ENCODE measurements at places on chromosomes 2 and 18.

DNA sequence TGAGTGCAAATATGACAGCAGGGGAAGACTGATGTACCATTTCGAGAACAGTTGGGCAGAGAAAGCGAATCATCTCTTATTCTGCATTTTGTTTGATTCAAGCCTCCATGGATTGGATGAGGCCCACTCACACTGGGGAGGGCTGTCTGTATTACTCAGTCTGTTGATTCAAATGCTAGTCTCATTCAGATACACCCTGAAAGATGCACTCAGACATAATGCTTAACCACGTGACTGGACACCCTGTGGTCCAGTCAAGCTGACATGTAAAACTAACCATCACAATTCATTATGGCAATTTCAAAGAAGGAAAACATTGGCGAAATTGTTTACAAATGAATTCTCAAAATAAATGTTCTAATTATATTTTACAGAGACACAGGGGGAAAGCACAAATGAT is 1210.2 kb downstream of the DPP10 start:
- no peak for DNase-seq

DNA sequence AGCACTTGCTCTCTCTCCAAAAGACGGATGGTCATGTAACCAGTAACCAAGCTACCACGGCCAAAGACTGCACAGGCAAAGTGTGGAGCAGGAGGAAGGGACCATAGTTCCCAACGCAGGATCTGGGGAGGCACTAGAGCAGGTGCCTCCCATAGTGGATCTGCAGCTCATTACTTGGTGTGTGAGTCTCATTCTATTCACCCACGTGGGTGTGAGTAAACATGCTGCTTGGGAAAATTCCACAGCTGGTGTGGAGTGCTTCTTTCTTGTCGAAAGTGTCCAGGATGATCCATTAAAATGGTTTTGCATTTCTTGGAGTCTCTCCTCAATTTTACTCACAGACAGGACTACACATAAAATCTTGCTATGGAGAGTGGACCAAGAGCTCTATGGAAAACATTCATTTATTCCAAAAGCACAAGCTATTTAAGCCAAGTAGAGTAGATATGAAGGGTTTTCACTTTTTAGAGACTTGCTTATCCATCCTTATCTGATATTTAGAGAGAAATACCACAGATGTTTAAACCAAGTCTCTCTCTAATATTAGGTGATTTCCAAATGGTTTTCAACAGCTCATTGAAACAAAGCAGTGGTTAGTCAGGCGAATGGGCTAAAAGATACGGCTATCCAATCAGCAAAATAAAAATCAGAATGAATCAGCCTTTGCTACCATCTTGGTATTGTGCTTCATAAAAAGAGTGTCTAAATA is 104.3 kb upstream of the CCDC195 start:
- DNase-seq: no peak

- no peak for DNase-seq
Observed at GRCh38 chr18:5297597-5297996, 2.1 kb upstream of the ZBTB14 start.

DNA sequence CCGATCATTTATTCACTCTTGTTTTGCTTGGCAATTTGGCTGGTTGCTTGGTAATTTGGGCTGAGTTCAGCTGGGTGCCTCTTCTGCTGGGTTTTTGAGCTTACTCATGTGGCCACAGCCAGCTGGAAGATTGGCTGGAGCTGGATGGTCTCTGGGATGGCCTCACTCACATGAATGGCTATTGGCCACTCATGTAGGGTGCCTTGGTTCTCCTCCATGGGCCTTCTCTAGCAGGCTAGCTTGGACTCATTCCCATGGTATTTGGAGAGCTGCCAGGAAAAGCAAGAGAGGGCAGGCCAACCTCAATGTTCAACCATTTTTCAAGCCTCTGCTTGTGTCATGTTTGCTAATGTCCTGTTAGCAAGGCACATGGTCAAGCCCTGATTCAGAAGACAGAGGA is 16.9 kb downstream of the ZAP70 start:
- DNase-seq: no peak

- no peak for DNase-seq
Observed at GRCh38 chr2:187383043-187383800, 64.8 kb downstream of the CALCRL start.

DNA sequence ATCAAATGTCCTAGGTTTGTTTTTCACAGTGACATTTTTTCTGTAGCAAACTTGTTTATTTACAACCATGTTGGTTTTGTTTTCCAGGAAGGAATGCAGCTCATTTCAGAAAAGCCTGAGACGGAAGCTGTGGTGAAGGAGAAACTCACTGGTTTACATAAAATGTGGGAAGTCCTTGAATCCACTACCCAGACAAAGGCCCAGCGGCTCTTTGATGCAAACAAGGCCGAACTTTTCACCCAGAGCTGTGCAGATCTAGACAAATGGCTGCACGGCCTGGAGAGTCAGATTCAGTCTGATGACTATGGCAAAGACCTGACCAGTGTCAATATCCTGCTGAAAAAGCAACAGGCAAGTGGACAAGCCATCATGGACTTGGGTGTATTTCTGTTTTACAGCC is 79.2 kb upstream of the EML6 start:
- no peak for DNase-seq

GRCh38 chr18:33600846-33601245 is 22.8 kb downstream of the ASXL3 start:
- no peak for DNase-seq

DNA sequence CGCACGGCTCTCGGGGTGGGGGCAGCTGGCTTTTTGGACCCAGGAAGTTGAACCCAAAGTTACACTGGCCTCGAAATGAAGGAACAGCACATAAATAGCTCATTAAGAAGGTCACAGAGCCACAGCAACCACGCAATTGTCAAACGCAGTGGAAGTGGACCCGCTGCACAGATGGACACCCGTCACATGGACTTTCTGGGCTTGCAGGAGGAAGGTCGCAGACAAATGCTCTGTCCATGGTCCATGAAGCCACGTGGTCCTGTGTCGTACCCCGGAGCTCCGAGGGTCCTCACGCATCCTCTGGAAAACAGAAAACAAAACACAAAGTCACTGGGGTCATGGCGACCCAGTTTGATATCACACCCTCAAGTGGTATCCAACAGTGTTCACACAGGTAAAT is 308.1 kb upstream of the SALL3 start:
- DNase-seq: no peak

GRCh38 chr2:40734797-40735196 is 282.9 kb upstream of the SLC8A1 start:
- DNase-seq: no peak

DNA sequence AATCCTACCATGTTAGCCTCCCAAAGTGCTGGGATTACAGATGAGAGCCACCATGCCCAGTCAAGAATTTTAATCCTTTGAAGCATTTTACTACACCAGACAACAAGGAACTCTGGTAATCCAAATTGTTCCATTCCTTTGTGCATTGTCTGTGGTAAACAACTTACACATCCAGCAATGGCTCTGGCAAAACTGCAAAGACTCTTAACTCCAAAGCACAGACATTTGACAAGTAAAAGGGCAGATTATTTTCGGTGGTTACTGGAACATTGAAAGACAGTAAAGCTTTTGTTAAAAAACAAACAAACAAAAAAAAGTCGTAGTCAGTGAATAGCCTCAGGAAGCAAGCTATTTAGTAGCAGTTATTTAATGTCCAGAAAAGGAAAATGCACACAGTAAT is 33.2 kb upstream of the RMND5A start:
- DNase-seq: no peak

DNA sequence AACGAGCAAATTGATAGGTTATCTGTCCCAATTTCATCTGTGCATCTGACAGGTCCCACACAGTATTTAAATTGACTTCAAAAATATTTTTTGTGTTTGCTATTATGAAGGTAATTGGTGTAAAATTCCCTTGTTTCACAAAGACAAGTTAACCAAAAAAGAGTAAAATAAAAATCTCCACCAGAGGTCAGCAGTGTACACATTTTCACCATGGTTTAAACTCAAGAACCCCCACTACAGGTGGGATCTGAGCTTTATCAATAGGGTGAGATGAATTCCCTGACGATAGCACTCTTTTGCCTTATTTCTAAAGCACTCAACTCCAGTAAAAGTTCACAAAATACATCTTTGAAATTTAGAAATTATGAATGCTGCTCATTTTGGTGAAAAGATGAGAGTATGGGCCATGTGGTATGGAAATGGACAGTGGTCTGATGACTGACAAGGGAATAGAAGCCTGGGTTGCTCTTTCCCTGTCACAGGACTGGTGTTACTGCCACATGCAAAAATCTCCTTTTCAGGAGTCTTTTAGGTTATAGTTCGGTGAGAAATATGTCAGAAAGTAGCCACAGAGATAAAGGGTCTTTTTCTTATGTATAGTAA is 68.0 kb downstream of the SERPINB8 start:
- DNase-seq: no peak

GRCh38 chr2:219552382-219553167 is 8.7 kb downstream of the TMEM198 start:
- DNase-seq: peak; percentile 80

GRCh38 chr2:188964976-188965546 is 9.1 kb upstream of the COL3A1 start:
- no peak for DNase-seq

DNA sequence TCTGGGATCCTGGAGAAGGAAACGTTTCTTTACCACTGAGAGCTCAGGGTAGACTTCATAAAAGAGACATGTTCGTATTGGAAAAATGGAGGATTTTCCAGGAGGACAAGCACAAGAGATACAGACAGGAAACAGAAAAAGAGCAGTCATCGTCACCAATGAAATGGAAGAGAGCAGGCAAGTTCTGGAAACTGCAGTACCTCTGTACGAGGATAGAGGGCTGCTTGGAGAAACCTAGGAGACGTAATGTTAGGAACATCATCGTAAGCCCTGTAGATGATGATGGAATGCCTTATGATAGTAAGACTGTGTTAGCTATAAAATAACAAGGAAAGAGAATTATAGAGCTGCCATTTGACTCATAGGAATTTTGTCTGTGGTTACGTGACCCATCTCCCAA is 121.1 kb upstream of the KLHL14 start:
- no peak for DNase-seq

- DNase-seq: no peak
Observed at GRCh38 chr2:120445449-120446143, 99.7 kb downstream of the INHBB start.

DNA sequence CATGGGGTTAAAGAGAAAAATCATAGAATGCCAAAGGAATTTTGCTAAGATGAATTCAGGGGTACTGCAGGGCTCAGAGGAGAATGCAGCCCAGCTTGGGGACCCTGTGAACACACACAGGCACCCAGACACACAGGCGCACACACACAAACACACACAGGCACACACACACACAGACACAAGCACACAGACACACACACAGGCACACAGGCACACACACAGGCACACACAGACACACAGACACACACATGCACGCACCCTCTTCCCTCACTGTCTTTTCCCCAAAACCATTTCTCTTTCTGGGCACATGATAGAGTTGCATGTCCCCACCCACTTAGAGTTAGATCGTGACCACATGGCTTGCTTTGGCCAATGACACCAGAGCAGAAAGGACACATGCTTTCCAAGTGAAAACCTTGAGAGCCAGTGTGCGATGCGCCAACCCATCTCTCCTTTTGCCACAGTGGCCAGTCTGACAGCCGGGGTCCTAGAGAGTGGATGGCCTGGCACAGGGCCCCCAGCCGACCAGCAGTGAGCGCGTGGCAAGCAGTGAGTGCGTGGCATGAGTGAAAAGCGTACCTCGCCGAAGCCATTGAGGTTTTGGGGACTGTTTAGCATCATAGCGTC is 163.3 kb downstream of the KLHL29 start:
- no peak for DNase-seq

GRCh38 chr2:222561817-222562645 is 93.9 kb downstream of the FARSB start:
- no peak for DNase-seq

DNA sequence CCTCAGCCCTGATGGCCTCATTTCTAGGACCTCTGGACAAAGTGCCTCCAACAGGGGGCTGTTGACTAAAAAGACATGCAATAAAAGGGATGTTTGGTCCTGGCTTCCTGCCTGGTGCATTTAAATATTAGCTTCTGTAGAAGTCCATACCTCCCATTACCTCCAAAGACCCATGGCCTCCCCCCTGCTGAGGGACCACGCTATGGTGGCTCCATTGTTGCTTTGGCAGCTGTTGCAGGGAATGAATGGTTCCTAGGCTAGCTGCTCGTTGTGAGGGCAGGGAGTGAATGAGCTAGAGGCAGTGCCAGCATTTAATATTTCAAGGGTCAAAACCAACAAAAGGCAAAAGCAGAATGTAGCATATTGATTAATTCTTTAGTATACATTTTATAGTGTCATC is 285.9 kb downstream of the SLC8A1 start:
- no peak for DNase-seq

- DNase-seq: no peak
Observed at GRCh38 chr2:32671885-32672533, 44.2 kb downstream of the TTC27 start.

DNA sequence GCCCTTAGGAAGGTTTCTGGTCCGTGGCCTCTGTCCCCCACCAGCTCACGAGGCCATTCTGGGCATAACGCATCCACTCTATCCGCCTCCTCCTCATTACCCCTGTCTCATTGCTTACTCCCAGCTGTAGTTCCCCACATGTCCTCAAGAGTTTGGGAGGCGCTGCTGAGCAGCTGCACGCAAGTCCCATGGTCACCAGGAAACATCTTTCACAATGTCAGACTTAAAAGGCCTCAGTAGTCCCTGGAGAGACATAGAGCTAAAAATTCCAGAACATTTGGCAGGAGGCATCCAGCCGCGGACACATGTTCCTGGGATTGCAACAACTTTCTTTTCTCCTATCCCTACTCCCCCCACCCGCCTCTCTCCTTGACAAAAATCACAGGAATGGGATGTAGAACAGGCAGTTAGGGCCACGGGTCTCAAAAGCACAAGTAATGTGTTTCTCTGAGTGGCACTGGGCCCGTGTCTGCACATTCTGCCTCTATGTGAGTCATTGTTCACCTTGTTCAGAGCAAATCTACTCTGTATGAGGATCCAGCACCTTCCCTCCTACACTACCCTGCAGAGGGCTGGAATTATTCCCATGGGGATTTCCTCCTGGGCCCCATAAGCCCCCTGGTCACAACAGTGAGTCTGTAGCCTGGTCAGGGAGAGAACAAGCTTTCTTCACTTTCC is 8.1 kb downstream of the LBH start:
- DNase-seq: peak; percentile 56

- no peak for DNase-seq
Observed at GRCh38 chr2:217049956-217050355, 190.1 kb upstream of the TNP1 start.

- DNase-seq: no peak
Observed at GRCh38 chr2:117273009-117273671, 541.4 kb upstream of the DDX18 start.

- DNase-seq: no peak
Observed at GRCh38 chr2:3539836-3540235, 18.3 kb downstream of the RNASEH1 start.

DNA sequence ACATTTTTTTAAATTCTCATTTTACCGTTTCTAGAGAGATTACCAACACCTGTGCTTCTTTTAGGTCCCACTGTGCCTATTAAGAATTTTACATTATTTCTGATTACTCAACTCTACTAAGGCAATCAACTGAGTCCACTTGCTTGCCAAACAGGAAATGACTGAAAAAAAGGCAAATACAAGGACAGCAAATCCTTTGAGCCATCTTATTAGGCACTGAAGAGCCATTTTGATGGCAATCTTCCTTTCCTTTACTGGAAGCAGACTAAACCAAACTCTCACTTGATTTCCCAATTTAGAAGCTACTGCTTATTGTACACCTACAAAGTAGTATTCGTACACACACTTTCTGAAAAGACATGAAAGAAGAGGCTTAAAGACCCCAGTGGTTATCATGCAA is 121.4 kb upstream of the COL3A1 start:
- DNase-seq: no peak
